ENCODE measurements at places on chromosomes 7 and 10.

- no peak for DNase-seq
Measured at GRCh38 chr7:65233409-65234034, 140.1 kb upstream of the ZNF92 start.

GRCh38 chr7:132750530-132751217, 174.4 kb upstream of the PLXNA4 start:
- no peak for DNase-seq

DNA sequence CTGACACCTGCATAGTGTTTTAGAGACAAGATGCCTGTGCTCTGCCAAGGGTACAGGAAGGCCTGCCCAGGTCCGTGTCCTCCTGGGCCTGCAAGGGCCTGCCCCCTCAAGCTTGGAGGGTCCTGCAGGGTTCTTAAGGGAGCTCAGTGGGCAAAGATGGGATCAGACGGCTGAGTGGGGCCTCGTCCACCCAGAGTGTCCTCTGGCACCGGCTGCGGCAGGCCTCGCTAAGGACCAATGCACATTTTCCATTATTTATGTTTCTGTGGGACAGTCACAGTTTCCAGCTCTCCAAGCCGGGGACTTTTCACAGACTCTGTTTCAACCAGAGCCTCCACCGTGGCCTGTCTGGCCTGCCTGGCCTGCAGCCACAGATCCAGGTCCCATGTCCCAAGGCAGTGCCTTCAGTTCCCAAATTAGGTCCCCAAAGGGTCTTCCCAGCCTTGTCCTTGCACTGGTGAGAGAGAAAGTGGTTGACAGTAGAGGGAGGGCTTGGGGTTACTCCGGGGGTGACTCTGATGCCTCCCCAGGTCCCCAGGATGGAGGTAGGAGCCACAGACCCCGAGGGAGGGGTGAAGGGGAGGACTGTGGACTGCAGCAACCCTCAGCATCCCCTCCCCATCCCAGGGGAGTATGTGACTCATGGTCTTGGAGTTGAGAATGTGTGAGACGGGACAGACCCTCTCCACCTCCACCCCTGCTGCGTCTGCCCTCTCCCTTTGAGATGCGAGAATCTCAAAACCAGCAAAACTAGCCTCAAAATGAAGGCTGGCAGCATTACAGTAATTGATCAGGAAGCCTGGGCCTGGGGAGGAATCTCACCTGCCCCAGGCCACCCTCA, 14.8 kb downstream of the MYL10 start:
- no peak for DNase-seq

DNA sequence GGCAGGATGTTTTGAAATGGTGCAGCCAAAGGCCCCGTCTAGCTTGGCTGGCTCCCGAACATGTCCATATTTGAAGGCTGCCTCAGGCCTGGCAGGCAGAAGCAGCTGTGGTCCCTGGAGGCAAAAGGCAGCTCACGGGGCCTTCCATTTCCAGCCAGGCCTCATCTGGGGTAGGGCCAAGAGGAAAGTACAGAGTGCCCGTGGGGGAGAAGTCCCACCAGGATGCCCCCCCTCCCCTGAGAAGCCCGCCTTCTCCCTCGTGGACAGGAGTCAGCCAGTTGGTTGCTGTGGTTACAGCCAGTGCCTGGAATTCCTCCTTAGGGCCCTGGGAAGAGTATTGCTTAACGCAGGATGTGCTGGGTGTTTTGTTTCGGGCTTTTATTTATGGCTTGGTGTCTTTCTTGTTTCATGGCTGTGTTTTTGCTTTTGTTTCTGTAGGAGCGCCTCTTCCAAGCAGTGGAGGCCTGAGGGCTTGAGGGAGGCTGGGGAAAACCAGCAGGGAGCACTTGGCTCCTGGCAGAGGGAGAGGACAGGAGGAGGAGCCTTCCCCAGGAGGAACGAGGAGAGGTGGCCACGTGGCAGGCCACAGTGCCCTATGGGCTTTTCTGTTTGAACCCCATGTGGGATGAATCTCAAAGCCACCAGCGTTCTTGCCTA, 45.4 kb downstream of the CHST3 start:
- DNase-seq, result no peak

DNA sequence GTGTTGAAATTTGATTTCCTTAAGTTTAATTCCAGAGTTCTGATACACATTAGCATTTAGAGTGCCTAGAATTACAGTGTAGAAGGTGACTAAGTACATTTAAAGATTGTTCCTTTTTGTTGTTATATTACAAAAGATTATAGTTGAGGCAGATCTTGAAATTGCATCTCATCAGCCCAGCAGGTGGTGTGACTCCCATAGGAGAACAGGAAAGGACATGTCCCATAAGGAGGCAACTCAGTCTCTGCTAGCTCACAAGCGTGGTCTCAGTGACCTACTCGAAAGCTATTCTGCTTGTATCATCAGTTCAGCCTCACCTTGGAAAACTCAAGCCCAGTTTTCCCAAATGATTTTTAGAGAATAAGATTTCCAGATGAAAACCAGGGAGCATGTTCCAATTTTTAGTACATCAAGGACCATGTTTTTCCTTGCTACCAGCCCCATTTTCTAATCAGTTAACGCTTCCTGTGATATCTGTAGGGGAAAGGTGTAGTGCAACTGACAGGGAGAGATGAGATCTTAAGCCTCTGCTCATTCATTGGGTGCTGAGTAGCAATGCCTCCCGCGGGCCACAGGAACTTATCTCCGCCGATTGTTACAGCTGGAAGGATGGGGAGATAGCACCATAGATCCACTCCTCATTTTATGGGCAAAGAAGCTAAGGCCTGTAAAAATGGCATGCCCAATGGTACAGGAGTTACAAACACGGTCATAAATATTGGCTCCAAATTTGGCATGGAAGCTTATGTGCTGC, 1.1 kb upstream of the GNAI1 start:
- no peak for DNase-seq

GRCh38 chr10:79374312-79375191, 27.3 kb downstream of the PPIF start:
- peak; percentile 54 for DNase-seq

DNA sequence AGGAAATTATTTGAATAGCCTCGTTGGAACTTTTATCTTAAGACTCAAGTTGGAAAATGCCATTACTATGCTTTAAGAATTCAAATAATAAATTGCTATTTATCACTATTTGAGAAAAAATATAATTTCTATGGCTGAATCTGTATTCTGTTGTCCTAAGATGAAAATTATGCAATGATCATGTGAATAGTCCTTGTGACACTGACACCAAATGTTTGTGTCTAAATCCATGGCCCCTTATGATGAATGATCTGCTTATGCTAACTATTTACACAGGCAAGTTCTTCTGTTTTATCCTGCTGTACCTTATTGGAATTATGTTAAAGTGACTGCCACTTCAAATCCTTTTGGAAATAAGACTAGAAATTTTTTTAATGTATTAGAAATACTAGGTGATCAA, 208.7 kb downstream of the DOCK4 start:
- DNase-seq, result no peak

All from activated naive CD4-positive, alpha-beta T cell (primary cell).